ENCODE measurements at places on chromosomes 1 and 21.

GRCh38 chr1:200896531-200897196 lies 2.0 kb downstream of the INAVA start:
- DNase-seq, result no peak

GRCh38 chr1:236111527-236112331 lies 30.6 kb upstream of the GPR137B start:
- no peak for DNase-seq

DNA sequence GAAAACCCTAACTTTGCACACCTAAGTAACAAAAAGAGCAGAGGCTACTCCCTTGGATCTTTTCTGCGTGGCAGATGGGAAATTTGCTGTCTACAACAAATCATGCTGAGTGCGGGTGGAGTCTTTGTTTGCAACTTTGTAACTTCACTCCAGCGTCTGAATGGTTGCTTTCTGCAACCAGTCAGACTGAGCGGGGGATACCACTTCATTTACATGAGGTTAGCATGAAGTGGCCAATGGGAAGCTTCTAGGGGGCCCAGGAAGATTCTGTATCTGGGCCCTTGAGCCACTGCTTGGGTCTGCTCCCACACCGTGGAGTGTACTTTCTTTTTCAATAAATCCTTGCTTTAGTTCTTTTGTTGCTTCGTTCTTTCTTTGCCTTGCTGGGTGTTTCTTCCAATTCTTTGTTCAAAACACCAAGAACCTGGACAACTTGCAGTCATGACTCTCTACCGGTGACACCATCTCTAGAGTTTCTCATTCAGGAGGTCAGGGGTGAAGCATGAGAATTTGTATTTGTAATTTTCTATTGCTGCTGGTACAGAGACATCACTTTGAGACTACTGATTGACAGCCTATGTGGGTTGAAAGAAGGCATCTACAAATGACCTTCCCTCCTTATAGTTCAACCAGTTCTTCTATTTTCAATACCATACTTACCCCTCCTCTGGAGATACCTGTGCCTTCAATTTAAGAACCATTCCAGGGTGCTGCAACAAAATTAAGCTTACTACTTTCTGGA lies 55.8 kb upstream of the RC3H1 start:
- DNase-seq, result no peak

DNA sequence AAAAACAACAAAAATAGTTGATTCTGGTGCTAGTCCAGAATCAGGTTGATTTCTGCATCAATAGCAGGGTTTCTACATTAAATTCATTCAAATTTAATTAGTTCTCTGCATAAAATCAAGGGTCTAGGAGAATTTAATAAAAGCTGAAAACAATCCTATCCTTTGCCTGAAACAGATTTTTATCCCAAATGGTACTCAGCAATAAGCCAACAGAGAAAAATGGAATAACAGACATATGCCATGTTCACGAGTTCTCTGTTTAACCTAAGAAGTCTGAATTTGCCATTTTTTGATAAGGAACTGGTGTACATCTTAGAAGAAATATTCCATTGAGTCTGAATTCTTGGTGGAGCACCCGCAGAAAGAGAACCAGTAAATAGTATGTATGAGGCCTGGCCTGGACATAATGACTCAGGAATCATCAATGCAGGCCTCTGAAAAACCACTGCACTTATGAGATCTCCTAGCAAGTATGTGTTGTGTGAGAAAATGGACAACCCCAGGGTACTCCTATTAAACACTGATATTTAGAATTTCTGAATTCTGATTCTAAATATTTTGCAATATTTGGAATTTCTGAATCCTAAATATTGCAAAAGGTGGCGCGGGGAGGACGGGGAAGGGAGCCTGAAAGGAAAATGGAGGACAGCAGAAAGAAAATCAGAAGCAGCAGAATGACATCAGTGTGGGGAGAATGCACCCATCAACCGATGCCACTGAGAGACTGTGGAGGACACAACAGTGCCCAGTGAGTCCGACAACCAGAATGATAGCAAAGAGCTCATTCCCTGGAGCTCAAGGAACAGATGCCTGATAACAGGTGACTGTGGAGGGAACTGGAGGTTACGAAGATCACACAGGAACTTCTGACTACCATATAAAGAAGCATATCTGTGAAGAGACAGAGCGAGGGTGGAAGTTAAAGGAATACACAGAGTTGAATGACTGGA lies 97.6 kb downstream of the APP start:
- DNase-seq, result no peak

GRCh38 chr1:19179597-19180264 lies 30.3 kb downstream of the UBR4 start:
- DNase-seq, result no peak

DNA sequence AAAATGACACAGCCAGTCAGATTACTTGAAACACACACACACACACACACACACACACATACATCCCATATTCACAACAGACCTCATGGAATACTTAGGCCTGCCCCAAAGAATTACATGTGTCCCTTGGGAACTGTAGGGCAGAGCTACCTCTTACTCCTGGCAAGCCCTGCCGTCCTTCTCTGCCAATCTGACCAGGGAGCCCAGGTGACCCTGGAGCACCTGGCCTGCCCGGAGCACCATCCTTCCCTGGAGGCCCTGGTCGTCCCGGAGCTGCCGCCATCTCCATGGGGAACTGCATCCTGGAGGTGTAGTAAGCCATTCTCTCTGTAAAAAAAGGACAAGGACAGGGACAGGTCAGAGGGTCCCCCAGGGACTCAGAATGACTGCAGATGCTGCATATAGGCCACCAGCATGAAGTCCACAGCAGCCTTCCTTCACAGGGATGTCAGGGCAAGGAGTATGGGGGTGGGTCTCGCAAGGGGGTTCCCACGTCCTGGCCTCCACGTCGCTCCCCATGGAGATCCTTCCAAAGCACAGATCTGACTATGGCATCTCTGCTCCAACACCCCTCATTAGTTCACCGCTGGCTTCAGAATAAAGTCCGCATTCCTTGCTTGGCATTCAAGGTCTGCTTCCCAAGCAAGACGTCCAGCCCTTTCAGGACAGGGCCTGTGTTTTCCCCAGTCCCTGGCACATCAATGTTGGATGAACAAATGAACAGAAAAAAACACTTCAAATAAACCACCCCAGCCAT lies 9.2 kb upstream of the PEF1 start:
- DNase-seq, result no peak

- DNase-seq, result no peak
Measured at GRCh38 chr1:29521438-29521715, 285.1 kb downstream of the PTPRU start.

DNA sequence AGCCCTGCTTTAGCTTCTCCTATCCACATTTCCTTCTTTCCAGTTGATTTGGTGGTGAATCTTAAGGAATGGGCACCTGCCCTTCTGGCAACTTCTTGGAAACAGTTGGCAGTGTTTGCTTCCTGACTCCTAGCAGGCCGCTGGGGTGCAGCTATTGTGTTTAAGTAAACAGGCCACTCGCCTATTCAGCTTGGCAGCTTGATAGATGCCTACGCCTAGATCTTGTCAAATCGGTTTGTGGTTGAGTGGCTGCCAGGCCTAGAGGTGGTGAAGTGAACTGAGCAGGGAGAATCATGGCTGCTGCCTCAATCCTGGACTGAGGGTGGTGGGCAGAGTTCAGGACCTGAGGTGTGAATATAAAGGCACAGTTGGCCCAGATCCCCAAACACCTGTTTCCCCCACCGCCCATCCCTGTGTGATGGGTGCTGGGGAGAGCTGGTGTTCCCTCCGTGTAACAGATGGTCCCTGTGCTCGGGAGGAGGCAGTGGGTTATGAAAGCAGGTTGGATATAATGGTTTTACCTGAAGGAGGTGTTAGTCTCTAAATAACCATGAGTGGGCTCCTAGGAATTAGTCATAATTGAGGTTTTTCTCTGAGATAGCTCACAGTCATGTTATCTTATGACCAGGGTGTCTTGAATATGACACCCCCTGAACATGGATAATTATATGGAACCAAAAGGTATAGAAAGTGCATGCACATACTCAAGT lies 940 bp upstream of the PLA2G2C start:
- no peak for DNase-seq

DNA sequence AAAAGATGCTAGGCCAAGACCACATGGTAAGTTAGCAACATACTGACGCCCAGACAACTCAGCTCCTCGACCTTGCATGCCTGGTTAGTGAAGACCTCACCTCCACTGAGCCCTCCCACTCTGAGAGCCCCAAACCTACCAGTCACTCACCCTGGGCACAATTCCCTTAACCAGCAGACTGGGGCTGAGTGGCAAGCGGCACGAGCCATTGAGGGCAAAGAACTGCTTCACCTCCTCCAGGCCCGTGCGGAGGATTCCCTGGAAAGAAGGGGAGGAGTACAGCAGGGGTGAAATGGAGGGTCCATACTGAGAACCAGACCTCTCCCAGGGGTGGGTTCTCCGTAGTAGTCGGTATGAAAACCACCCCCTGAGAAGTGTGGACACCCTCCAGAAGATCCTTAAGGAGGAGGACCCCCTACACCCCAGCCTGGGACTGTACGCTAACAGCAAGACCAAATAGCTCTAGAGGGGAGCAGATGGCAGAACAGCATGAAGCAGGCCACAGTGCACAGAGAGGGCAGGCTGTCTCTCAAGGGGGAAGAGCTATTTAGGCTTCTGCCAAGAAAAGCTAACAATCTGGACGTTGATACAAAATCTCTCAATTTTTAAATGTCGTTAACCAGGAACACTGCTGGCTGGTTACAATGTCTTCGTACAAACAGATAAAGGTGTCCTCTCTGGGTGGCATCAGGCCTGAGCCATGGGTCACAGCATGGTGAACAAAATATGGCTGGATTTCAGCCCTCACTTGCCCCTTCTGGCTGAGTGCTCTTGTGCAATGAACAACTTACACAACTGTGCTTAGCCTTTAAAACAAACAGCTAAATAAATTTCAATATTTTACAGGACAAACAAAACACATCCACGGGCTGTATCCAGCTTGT lies 31.0 kb upstream of the PPP1R15B start:
- no peak for DNase-seq

DNA sequence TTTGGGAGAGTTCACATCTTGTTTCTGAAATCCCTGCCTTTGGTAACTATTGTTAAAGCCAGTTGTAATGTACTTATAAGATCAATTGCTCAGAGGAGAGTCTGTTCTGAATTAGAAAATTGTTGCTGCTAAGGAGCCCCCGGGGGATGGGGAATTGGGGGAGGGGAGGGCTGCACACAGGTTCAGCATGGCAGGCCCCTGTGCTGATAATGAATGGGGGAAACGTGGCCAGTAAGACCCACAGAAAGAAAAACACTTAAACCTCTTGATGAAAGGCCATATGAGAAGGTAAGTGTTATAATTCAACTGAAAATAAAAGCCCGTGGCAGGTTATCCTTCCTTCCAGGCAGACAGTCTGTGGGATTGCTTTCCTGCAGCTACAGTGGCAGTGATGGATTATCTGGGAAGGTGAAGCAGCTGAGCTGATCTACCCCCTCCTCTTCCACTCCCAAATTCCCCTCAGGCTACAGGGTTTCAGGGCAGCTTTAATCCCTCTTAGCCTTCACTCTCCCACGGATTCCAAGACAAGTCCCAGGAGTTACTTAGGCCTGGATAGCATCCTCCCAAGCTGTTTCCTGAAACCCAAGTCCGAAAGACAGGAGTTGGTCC lies 398.8 kb downstream of the TBX15 start:
- DNase-seq, result no peak

DNA sequence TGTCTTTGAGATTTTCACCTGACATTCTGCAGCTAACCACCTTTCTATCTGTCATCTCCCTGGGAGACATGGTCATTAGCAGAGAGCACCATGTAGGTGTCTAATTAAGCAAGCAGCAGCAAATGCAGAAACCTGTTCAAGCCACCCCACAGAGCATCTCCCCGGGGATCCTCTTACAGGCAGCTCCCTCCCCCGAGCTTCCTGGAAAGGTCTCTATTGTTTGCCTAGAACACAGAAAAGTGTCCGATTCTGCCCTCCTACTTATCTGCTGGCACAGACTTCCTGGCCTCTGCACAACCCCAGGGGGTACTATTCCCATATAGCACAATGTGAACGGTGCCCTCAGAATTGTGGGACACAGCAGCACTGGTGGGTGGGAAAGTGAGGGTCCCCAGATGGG lies 46.1 kb downstream of the PLEKHA6 start:
- no peak for DNase-seq

DNA sequence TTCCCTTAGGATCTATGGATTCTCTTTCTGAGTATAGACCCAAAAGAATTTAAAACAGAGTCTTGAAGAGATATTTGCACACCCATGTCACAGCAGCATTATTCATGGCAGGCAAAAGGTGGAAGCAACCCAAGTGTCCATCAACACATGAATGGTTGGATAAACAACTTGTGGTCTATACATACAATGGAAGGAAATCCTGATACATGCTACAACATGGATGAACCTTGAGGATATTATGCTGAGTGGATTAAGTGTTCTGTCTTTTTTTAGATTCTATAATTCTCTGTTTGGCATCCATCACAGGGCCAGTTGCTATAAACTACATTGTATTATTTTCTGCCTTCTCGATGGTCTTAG lies 39.8 kb downstream of the PTPN14 start:
- DNase-seq, result no peak

- no peak for DNase-seq
Measured at GRCh38 chr1:21659924-21660326, 9.2 kb downstream of the RAP1GAP start.

DNA sequence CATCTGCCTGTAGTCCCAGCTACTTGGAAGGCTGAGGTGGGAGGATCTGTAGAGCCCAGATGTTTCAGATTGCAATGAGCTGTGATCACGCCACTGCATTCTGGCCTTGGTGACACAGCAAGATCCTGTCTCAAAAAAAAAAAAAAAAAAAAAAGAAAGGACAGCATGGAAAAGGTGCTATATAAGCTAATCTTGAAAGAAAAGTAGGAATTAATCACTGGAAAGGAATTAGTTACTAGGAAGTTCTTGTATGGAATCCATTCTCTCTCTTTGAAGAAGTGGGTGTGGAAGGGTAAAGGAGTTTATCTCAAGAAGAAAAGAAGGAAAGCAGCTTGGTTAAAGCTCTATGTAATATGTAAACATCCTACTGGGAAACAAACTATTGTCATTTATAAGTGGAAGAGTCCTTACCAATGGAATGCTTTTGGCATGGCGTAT lies 339.2 kb downstream of the DPYD start:
- no peak for DNase-seq

- DNase-seq, result no peak
Measured at GRCh38 chr1:31318146-31318545, 21.3 kb downstream of the ZCCHC17 start.

GRCh38 chr1:246365708-246366107 lies 141.4 kb downstream of the SMYD3 start:
- no peak for DNase-seq

DNA sequence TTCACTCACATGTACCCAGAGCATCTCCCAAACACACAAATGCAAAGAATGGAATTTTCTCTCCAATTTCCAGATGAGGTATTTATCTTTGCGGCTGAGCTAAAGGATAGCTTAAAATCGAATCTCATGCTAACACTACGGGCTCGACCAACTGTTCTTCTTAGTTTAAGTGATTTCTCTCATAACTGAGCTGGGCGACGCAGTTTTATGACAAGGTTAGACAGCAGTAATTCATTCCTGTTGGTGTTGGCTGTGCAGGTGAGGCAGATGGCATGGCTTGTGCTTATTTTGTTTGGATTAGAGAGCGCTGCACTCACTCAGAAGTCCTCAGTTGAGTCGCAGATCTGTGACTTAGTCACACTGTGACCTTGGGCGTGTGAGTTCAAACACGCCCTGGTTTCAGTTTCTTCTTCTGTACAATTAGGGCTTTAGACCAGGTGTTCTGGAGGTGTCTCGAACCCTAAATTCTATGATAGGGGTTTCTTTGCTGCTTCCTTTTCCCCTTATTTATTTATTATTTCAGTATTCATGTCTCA lies 41.5 kb upstream of the MRPS6 start:
- DNase-seq, result no peak

- no peak for DNase-seq
Measured at GRCh38 chr1:183652107-183652506, 1.0 kb downstream of the APOBEC4 start.
